ENCODE measurements at places on chromosomes 4 and X.

DNA sequence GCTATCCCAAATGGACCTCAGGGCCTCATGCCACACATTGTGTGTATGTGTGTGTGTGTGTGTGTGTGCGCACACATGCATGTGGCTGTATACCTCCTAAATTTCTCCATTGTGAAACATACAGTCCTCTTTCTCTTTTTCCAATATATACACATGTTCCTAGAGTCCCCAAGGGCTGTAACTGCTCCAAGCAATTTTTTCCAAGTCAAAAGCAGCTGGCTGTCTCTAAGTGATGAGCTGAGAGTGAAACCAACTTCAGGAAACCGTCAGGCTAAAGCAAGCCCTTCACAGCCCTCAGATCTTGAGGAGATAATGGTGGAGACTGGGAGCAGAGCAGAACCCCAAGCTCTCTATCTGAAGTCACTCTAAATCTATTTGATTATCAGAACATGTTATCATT, 496.1 kb upstream of the DIPK2B start:
- H3K4me1 ChIP-seq = no peaks in the 10 kb centered on the region
- DNase-seq = no peak
- H3K27me3 ChIP-seq = no peaks in the 10 kb centered on the region
- no peak overlapping the region for H3K4me3 ChIP-seq
- no peak overlapping the region for H3K27ac ChIP-seq

GRCh38 chr4:143240939-143241679, 56.4 kb downstream of the USP38 start:
- no peaks in the 10 kb centered on the region for H3K27me3 ChIP-seq
- no peak overlapping the region for H3K4me3 ChIP-seq
- no peaks in the 10 kb centered on the region for H3K4me1 ChIP-seq
- H3K36me3 ChIP-seq = no peaks in the 10 kb centered on the region
- no peak for DNase-seq
- no peak overlapping the region for H3K27ac ChIP-seq

DNA sequence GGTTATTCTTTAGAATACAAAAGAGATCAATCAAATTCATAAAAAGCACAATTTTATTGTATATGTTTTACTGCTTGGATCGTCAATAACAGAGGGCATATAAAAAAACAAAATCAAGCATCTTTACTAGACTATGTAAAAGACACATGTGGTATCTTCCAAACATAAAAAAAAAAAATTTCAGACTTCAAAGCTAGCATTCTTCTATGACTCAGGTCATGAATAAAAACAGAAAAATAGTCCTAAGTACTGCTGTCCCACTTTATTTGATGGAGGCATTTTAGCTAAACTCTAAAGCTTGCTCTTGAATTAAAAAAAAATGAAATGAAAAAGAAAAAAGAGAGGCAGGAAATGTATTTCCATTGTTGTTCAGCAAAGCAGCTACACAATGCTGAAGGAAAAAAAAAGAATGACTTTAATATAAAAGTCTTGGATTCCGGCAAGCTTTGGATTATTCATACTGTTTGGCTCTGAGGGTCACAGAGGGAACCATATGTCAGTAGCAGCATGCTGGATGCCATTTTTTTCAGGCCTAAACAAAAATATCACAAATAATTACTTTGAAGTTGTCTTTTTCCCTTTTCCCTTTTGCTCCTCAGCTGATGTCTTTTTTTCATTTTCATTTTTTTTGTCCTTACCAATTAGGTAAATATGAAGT, 249.1 kb upstream of the DIAPH2 start:
- DNase-seq = no peak
- no peak overlapping the region for H3K4me3 ChIP-seq
- no peaks in the 10 kb centered on the region for H3K27me3 ChIP-seq
- H3K4me1 ChIP-seq = no peaks in the 10 kb centered on the region

GRCh38 chrX:125089761-125090445, 229.8 kb upstream of the TEX13C start:
- no peaks in the 10 kb centered on the region for H3K27me3 ChIP-seq
- H3K4me1 ChIP-seq = no peaks in the 10 kb centered on the region
- no peak for DNase-seq
- H3K27ac ChIP-seq = no peak overlapping the region
- no peaks in the 10 kb centered on the region for H3K36me3 ChIP-seq

DNA sequence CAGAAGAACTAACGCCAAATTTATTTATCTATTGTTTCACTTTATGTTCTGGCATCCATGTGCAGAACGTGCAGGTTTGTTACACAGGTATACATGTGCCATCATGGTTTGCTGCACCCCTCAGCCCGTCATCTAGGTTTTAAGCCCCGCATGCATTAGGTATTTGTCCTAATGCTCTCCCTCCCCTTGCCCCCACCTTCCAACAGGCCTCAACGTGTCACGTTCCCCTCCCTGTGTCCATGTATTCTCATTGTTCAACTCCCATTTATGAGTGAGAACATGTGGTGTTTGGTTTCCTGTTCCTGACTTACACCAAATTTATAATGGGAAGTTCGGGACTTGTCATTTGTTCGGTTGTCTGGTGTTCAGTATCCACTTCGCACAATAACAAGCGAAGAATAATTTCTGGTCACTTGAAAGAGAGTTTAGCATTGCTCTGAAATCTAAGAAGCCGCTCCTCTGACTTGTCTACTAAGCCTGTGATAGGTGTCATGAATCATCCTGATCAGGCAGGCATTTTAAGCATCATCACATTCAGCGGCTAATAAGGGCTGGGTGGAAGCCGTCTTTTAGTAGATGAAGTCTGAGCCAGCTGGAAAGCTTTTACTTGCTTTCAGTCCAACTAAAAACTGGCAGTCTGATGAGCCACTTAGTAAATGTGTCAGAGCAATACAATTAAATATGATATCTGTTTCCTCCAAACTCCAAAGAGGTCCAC, 1065.7 kb upstream of the PABPC4L start:
- no peaks in the 10 kb centered on the region for H3K4me1 ChIP-seq
- H3K27me3 ChIP-seq = no peaks in the 10 kb centered on the region
- H3K4me3 ChIP-seq = no peak overlapping the region
- no peaks in the 10 kb centered on the region for H3K36me3 ChIP-seq

DNA sequence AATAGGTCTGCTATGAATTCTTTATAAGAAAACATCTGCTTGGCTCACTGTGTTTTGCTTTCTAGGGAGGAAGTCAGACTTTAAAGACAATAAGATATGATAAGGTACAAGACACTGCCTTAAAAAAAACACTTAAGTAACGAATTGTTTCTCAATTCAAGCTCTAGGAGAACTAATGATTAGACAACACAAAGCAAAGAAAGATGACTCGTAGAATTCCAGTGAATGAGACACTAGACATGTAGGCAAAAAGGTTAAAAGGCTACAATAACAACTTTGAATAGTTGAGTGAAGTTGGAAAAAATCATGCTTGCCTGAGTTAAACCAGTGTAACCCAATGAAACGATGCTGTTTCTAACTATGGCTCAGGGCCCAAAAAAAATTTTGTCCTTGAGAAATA, 344.4 kb upstream of the ACTRT1 start:
- no peak overlapping the region for H3K27ac ChIP-seq
- H3K27me3 ChIP-seq = no peaks in the 10 kb centered on the region
- H3K4me3 ChIP-seq = no peak overlapping the region
- no peaks in the 10 kb centered on the region for H3K4me1 ChIP-seq
- no peaks in the 10 kb centered on the region for H3K36me3 ChIP-seq
- no peak for DNase-seq

DNA sequence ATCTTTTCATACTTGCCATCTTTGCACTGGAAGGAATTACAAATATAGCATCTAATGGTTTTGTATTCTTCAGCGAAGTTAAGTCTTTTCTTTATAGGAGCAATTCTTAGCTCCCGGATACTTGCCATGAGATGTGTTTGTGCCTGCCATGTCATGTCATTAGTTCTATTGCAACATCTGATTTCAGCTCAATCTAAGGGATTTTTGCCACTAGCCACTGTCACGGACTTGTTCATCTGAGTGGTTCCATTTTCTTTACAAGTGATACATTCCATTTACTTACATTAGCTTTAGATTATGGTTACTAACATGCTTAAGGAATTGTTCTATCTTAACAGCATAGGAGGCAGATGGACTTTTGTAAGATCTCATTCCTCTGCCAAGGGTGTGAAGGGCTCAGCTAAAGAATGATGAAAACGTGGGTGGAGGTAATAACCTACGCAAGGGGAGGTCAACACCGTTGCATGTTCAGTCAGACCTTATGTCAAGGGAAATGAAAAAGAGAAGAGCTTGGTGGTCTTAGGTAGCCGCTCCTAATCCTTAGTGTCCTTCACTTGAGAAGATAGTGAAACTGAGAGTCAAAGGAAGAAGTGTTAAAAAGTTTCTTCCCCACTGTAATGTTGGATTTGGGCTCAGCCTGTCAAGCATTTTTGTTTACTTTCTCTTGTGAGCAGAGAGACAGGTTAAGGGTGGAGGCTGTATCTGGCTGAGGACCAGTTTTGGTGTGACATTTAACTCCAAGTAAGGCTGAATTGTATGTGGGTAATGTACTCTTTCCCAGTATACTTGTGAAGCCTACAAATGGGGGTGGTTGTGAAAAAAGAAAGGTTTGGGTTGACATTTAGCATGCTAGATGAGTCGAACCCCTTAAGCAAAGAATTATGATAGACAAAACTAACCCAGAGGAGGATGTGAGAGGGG, 3.6 kb upstream of the KLHL2 start:
- no peak overlapping the region for H3K4me3 ChIP-seq
- DNase-seq = no peak
- H3K4me1 ChIP-seq = peaks cover 8% of the 10 kb centered on the region
- no peak overlapping the region for H3K27ac ChIP-seq
- H3K27me3 ChIP-seq = no peaks in the 10 kb centered on the region
